ENCODE measurements at places on chromosomes 6 and 20.

DNA sequence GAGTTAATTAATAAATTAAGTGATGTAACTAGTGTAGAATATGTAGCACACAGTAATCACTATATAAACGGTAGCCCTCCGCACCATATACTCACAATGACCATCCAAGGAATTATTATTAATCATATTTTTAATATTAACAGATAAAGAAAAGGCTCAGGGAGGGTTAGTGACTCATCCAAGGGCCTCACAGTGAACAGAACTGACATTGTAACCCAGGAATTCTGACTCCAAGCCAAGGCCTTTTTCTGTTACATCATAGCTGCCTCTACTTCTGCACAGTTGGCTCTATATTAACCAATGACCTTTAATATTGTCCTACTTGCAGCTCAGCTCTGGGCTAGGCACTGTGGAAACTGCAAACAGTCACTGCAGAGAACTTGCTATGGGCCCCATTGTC, 117.5 kb upstream of the SIRPG start:
- DNase-seq, result no peak

GRCh38 chr6:136466777-136467176, 83.4 kb downstream of the MAP7 start:
- no peak for DNase-seq

GRCh38 chr6:137334094-137334493, 114.9 kb upstream of the IFNGR1 start:
- no peak for DNase-seq

GRCh38 chr6:141152951-141153350, 979.8 kb upstream of the GJE1 start:
- no peak for DNase-seq

DNA sequence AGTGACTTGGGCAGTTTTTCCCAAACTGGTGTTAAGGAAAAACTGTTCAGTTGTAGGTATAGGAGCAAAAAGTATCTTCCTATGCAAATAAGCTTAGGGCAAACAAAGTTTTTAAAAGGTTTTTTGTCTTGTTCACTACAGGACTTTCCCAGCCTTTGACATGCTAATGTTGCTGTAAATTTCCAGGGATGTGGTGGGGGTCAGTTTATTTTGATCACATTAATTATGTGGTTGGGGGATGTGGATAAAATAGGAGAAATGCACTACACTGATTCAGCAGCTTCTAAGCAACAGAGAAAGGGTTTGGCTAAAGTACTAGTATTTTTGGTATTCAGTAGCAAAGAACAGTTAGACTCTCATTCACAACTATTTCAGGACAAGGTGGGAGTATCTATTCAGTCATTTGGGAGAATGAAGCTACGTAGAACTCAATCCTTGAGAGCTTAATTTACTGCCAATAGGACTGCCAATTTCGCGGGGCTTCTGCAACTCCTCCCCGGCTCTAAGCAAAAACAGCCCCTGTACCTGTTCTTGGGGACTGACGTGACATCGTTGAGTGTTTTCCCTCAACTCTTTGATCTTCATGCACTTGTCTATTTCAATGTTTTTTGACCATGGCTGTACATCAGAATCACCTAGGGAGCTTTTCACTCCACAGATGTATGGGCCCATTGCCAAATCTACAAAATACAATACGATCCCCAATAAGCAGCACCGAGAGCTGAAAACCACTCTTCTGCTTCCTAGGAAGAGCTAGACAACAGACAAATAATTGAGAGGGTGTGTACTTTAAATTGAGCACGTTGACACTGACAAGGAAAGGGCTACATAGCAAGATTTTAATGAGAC, 94.8 kb upstream of the NHSL1 start:
- DNase-seq, result no peak

DNA sequence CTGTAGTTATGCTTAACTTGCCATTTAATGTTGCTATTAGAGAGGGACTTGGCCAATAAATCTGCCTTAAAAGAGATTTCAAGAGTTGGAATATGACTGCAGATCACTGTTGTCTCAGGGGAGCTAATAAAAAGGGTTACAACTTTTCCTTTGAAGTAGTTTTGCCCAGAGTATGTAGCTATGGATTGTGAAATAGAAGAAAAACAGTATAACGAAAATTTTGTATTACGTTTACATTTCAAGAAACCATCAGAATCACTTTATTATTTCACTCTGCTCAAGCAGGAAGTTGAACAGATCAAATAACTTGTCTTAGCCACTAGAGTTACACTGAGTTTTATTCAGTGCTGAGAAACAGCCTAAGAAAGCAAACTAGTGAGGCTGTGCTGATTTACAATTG, 3.0 kb upstream of the ZSCAN26 start:
- DNase-seq, result no peak

DNA sequence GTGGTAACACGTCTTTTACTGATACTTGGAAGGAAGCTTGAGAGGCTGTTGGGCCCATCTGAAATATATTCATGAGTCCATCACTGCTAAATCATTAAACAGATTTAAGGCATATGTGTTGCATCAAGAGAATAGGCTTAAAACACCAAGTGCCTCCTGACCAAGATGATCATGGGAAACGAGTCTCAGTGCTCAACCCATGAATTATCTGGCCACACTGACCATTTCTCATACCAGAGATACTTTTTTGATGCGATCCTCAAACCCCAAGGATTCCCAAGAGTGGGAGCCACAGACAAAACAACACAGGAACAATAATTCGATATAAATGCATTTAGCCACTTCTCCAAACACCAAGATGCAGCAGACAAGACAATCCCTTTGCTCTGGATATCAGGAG, 17.2 kb downstream of the HEY2 start:
- DNase-seq, result no peak

GRCh38 chr20:12555369-12555768, 453.4 kb upstream of the SPTLC3 start:
- DNase-seq, result no peak

GRCh38 chr6:4732691-4733315, 43.4 kb upstream of the CDYL start:
- no peak for DNase-seq

GRCh38 chr6:31822036-31822821, 5.3 kb upstream of the HSPA1B start:
- DNase-seq, result peak; percentile 72

GRCh38 chr6:142746524-142746923, 198.5 kb downstream of the HIVEP2 start:
- peak; percentile 63 for DNase-seq

GRCh38 chr6:13407709-13408695, 79.4 kb downstream of the GFOD1 start:
- DNase-seq, result no peak

DNA sequence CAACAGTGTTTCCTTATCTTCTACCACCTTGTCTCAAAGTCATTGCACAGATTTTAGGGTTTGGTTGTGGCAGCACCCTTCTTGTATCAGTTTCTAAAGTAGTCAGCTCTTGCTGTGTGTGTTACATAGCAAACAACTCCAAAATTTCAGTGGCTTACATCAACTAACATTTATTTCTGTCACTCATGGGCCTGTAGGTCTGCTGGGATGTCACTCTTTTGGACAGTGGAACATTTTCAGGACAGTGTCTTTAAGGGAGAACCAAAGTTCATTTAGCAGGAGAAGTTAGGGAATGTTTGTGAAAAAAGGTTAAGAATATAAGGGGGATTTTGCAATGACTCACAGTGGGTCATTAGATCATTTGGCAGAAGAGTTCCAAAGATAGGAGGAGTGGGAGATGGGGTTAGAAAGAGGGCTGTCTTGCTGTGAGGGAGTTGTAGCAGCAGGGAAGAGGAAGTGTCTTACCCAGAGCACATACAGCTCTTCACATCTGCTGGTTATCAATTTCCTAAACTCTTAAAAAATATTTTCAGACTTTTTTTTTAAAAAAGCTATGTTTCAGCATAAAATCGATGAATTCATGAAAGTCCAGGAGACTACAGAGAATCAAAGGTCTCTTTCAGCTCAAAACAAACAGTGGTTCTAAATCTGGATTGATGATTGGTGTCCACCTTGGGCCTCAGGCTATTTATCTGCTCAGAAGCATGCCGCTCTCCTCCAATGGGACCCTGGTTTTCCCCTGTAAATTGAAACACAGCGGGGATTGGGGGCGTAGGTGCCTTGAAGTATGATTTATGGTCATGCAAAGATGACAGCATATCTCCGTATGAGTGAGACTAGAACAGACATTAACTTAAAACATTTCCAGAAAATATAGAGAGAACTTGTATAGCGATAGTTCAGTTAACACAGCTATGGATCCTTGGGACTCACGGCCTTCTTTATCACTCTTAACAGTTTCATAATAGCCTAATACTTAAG, 117.3 kb downstream of the B3GAT2 start:
- DNase-seq, result no peak

DNA sequence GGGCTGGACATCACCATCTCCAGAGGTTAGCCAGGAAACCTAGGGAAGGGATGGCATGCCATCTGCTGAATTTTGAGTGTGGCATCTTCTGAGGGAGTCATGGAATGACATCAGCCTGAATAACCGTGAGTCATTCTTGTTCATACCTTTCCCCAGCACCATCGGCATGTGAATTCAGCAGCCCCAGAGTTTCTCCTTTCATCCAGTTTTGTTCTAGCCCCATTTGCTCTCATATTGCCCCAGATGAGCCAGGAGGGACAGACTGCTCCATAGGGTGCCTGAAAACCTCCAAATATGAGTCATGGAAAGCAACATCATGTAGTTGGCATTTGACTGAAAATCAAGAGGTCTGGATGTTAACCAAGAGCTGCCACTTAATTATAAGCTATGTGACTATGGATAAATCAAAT, 219.2 kb upstream of the SGK1 start:
- DNase-seq, result no peak

DNA sequence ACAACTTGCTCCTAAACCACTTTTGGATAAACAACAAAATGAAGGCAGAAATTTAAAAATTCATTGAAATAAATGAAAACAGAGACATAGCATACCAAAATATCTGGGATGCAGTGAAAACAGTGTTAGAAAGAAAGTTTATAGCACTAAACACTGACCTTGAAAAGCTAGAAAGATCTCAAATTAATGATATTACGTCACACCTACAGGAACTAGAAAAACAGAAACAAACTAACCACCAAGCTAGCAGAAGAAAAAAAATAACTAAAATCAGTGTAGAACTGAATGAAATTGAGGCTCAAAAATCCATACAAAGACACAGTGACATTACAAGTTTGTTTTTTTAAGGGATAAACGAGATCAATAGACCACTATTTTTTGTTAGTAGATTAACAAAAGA, 5.2 kb downstream of the DEFB128 start:
- DNase-seq, result no peak

GRCh38 chr6:139335447-139336210, 38.8 kb downstream of the CITED2 start:
- DNase-seq, result no peak

DNA sequence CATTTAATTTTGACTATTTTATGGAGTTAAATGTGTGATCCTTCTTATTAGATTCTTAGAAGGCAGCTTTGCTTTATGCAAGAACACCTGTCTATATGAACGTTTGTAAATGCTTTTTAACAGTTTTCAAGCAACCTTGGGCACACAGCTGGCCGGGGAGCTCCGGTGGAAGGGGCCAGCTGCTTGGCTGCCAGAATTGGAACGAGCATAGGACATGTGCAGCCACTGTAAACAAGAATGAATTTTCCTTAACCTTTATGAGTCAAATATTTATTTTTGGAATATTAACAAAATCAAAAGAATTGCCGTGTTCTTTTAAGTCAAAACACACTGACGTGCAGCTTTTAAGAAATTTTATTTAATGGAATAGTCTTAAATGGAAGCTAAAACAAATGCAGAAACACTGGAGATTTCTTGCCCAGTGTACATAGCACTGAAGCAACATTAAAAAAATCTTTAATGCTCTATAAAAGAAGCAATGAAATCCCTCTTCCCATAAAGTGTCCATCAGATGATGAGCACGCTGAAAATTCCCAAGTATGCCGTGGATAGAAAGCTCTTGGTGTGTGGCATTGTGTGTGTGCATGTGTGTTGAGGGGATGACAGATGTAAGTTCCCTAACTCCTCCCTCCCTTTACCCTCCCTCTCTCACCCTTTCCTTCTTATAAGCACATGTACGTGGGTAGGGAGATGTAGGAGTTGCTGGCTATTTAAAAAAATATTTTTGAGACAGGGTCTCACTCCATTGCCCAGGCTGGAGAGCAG, 208.9 kb upstream of the EXOC2 start:
- DNase-seq, result no peak

- DNase-seq, result no peak
These were observed 8.3 kb upstream of the ZNF318 start for GRCh38 chr6:43377710-43378229.

GRCh38 chr6:87274660-87275274, 47.6 kb upstream of the SMIM8 start:
- DNase-seq, result no peak

GRCh38 chr6:39818695-39819094, 26.5 kb downstream of the DAAM2 start:
- no peak for DNase-seq

DNA sequence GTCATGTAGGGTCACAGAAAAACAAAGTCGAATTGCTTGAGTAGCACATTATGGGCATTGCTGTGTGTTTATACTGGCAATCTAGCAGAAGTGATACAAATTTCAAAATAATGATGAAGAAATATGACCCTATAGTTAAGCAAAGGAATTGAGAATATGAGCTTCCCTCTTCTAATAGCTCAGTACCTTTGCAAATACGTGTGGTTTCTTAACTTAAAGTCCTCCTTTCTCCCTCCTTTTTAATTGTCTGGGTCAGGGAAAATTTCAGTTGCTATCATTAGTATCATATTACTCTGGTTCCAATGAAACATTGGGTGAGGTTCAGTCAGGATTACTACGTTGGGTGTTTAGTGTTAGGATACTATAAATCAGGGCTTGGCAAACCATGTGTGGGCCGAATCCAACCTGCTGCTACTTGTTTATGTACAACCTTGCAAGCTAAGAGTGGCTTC, 166.8 kb upstream of the CARMIL1 start:
- no peak for DNase-seq

GRCh38 chr6:144131248-144131709, 19.0 kb upstream of the STX11 start:
- no peak for DNase-seq

- no peak for DNase-seq
These were observed 191.9 kb upstream of the SLC35B3 start for GRCh38 chr6:8627085-8627861.

- no peak for DNase-seq
These were observed 87.7 kb downstream of the PDE7B start for GRCh38 chr6:135939208-135939591.

- DNase-seq, result no peak
These were observed 34.6 kb downstream of the PPARD start for GRCh38 chr6:35377002-35377401.

DNA sequence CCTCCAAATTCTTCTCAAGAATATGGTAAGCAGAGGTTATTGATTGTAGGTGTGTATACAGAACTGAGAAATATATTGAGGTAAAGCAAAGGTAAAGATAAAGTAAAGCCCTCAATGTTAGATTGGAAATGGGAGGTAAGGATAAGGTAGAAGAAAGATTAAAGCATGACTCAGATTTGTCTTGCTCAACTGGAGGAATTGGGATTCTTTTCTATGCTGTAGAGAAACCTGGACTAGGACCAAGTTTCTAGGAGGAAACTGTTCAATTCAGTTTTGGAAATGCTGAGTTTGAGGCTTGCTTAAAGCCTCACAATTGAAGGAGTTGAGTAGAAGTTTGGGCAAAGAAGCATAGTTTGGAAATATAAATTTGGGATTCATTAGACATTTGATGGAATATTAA, 634.0 kb upstream of the PTCHD4 start:
- no peak for DNase-seq

Data from NCI-H82 (cell line).